ENCODE measurements at places on chromosomes 13 and 19.

GRCh38 chr19:6269101-6269886 lies 10.5 kb downstream of the MLLT1 start:
- no peak for DNase-seq

- DNase-seq: peak; percentile 69
These were observed 32.7 kb downstream of the TIMM13 start for GRCh38 chr19:2394442-2395292.

- DNase-seq: no peak
These were observed 555.4 kb downstream of the KCTD12 start for GRCh38 chr13:76330761-76331160.

- DNase-seq: no peak
These were observed 6.1 kb upstream of the PRKD2 start for GRCh38 chr19:46723023-46723461.

DNA sequence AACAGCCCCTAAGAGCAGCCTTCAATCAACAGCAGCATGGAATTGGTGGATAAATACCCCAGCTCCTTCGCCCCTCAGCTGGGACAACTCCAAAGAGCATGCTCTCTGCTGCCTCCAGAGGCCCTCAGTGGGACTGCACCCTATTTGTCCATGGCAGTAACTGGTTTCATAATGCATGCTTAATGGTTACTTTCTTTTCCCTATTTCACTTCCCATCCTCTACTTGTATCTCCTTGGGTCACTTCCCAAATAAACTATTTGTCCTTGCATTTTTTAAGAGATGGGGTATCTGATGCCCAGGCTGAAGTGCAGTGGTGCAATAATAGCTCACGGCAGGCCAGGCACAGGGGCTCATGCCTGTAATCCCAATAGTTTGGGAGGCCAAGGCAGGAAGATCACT lies 13.5 kb upstream of the TPM4 start:
- DNase-seq: peak; percentile 78

GRCh38 chr13:78636495-78636894 lies 22.5 kb downstream of the OBI1 start:
- DNase-seq: no peak

Data from B cell (primary cell).